ENCODE measurements at places on chromosomes 7 and 10.

DNA sequence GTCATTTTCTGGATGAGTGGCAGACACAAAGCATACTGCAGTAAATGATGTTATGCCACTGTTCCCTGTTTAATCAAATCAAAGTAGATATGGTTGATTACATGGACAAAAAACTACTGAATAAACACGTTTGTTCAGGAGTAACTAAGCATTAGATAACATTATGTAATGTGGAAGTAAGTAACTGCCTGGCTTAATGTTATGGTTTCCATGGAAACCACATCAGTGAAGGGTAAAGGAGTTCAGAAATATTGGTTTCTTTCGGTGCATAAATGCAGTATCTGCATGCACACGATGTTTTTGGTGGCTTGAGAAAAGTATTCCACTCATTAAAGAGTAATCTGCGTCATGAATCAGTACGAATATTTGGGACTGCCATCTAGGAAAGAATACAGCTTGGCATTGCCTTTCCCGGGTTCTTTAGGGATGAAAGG is 131.3 kb upstream of the PRKCQ start:
- DNase-seq, result no peak

DNA sequence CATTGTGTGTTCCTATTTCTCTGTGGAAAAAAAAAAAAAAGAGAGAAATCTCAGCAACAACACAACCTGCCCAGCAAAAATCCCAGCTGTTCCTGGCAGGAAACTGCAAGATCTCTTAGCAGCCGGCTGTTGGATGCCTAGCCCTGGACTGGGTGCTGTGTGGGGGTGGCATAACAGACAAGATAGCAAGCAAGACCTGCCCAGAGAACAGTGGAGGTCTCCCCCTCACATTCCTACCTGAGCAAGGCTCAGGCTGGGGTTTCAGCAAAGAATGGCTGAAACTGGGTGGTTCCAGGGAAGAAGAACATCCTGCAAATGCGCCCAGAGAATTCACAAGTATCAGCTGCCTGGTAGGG is 248.8 kb upstream of the ZMIZ1 start:
- DNase-seq, result no peak

DNA sequence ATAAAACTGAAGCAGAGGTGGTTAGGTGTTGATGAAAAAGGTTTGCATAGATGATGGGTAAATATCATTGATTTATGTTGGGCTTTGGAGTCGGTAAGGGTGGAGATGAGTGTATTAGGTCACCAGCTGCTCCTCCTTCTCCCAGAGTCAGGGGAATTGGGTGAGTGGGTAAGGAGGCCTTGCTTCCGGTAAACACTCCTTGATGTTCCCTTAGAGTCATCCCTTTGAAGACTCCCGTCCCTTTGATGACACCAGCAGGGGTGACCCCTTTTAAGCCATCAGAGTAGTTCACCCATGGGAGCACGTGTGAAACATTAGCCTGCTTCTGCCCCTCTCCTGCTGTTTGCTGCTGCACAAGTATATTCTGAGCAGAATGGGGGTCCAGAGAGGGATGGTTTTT is 92.2 kb upstream of the DKK1 start:
- no peak for DNase-seq

- DNase-seq, result no peak
These were observed 31.5 kb downstream of the RAB19 start for GRCh38 chr7:140435252-140435895.

- DNase-seq, result no peak
These were observed 31.7 kb downstream of the ASB4 start for GRCh38 chr7:95517458-95517857.

DNA sequence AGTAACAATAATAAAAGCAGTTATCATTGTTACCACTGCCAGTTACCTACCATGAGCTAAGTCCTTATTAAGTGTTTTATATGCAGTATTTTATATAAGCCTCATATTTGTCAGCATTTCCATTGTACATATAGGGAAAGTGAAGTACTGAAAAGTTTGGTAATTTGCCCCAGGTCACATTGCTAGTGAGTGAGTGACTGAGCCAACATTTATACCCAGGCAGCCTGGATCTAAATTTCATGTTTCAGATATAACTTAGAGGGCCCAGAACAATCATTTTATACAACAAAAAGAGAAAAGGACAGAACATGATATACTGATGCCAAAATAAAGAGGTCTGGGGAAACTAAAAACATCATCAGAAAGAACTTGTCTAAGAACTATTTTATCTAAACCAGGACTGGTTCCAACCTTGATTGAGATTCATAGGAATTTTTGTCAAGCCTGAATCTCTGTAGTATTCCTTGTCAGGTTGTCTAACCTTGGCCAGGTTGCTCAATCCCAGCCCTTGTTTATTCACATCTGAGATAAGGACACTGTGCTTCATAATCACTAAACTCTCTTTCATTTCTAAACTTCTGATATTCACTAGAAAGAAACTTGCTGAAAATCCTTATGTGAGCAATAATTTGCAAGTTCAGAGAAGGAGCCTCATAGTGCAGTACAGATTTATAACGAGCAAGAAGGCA is 308.2 kb downstream of the IPMK start:
- DNase-seq, result peak; percentile 70

DNA sequence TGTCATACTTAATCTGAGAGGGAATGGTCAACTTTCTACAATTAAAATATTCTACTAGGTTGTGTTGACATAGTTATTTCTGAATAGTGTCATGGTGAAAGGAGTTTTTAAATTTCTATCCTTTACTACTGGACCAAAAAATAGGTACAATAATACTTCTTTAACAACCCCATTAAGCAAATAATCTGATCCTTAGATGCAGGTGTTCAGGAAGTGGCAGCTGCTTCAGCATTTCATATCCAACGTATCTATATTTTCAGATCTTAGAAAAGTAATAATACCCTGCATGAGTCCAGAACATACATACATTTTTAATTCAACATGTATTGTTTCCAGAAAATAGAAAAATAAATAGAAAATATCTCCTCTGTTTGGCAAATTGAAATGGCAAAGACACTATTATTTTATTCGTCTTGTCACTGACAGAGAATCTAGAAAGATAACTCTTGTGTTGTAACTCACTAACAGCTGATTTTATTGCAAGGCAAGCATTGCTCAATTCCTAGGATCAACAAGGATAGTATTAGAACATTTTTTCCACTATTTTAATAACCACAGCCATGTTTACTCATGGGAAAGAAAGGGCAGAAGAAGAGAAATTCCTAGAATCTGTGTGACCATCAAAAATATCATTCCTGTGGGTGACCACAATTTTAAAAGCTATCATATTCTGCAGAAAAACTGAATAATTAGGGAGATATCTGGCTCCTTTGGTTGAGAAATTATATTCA is 159.3 kb upstream of the CNTNAP2 start:
- DNase-seq, result no peak

DNA sequence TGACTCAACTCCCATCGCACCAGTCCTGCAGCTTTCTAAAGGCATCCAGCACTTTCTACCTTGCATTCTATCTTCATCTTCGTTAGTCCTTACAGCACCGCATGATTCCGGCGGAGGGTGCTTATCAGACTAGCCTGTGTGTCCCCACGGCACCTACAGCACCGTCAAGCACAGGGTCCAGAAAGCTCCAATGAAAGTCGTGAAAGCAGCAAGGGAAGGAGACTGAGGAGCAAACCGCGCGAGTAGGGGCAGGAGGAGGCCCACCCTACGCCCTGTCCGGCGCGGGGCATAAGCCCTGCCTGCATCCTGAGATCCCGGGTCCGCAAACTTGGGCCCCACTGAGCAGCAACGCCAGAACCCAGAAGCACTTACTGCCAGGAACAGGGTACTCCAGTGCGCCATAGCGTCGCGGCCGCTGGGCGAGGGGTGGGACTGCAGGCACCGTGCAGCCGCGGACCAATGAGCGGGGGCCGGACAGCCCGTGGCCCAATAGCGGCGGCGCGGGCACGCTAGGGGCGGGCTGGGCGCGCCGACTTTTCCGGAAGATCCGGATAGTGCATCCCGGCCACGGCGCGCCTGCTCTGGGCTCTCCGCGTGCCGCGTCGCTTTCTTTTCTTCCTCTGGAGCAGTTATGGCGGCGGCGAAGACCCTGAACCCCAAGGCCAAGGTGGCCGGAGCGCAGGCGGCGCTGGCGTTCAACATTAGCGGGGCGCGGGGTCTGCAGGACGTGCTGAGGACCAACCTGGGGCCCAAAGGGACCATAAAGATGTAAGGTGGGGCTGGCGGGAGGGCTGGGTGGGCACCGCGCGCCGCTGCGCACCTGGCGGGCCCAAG is 122.1 kb upstream of the VKORC1L1 start:
- DNase-seq, result peak; percentile 90

GRCh38 chr7:15085366-15085765 is 182.8 kb upstream of the DGKB start:
- DNase-seq, result no peak

GRCh38 chr10:92696606-92697383 is 7.0 kb downstream of the HHEX start:
- DNase-seq, result no peak

DNA sequence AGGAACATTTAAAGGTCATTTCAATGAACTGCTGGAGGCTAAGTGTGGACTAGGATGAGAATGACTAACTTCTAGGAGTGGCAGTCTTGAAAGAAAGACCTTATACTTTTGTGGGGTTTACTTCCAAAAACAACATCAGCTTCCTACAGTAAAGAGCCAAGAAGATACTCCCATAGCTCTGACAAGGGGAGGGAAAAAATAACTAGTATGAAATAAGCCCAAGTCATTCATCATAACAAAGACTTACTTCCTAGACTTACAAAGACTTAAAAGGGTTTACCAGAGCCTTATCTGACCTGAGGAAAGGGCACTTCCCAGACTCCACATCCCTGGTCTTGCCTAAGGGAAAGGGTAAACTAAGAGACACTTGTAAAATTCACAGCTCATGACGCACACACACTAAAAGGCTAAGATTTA is 31.7 kb downstream of the ARHGAP12 start:
- peak; percentile 89 for DNase-seq

- no peak for DNase-seq
These were observed 41.7 kb upstream of the OPALIN start for GRCh38 chr10:96400465-96400864.

GRCh38 chr10:101783736-101784118 is 481 bp upstream of the NPM3 start:
- no peak for DNase-seq

All from NCI-H226 (cell line).